Tibial nerve (tissue), 4 donors: ENCODE measurements at places on chromosomes 7 and 10.

GRCh38 chr7:988426-988911, 5.5 kb downstream of the CYP2W1 start:
- no peaks in the 10 kb centered on the region for H3K27me3 ChIP-seq
- no peaks in the 10 kb centered on the region for H3K36me3 ChIP-seq
- H3K4me3 ChIP-seq, result no peak overlapping the region
- DNase-seq, result no peak

DNA sequence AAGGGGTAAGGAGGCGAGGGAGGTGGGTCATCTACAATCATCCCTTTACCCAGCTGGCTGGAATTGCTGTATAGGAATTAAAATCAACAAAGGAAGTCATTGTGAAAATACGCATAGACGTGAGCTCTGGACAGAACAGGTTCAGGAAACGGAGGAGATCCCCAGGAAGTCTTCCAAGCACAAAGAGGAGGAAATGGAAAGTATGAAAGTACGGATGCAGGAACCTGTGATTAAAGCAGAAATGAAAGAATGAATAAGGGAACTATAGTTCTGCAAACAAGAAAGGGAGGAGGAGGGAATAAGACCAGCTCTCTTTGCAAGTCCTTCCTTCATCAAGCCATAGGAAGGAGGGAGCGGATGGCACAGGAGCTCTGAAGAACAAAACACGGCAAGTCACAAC, 61.8 kb downstream of the PYROXD2 start:
- H3K27me3 ChIP-seq, result no peaks in the 10 kb centered on the region
- H3K27ac ChIP-seq, result no peak overlapping the region
- H3K4me3 ChIP-seq, result no peak overlapping the region
- no peak for DNase-seq

- peaks cover 2% of the 10 kb centered on the region for H3K36me3 ChIP-seq
- H3K27ac ChIP-seq, result no peak overlapping the region
- peak overlapping the region; percentile 16 for H3K4me3 ChIP-seq
- H3K27me3 ChIP-seq, result no peaks in the 10 kb centered on the region
- peaks cover 3% of the 10 kb centered on the region for H3K4me1 ChIP-seq
Observed at GRCh38 chr10:119030421-119031250, 1.1 kb downstream of the NANOS1 start.

- peaks cover 20% of the 10 kb centered on the region for H3K36me3 ChIP-seq
- H3K27ac ChIP-seq, result no peak overlapping the region
- peaks cover 7% of the 10 kb centered on the region for H3K4me1 ChIP-seq
- no peaks in the 10 kb centered on the region for H3K27me3 ChIP-seq
- no peak for DNase-seq
Observed at GRCh38 chr7:29955799-29956486, 33.7 kb downstream of the SCRN1 start.

GRCh38 chr7:80832006-80832405, 86.8 kb downstream of the SEMA3C start:
- H3K27me3 ChIP-seq, result no peaks in the 10 kb centered on the region
- H3K4me3 ChIP-seq, result no peak overlapping the region
- H3K4me1 ChIP-seq, result no peaks in the 10 kb centered on the region
- no peaks in the 10 kb centered on the region for H3K36me3 ChIP-seq
- H3K27ac ChIP-seq, result no peak overlapping the region

DNA sequence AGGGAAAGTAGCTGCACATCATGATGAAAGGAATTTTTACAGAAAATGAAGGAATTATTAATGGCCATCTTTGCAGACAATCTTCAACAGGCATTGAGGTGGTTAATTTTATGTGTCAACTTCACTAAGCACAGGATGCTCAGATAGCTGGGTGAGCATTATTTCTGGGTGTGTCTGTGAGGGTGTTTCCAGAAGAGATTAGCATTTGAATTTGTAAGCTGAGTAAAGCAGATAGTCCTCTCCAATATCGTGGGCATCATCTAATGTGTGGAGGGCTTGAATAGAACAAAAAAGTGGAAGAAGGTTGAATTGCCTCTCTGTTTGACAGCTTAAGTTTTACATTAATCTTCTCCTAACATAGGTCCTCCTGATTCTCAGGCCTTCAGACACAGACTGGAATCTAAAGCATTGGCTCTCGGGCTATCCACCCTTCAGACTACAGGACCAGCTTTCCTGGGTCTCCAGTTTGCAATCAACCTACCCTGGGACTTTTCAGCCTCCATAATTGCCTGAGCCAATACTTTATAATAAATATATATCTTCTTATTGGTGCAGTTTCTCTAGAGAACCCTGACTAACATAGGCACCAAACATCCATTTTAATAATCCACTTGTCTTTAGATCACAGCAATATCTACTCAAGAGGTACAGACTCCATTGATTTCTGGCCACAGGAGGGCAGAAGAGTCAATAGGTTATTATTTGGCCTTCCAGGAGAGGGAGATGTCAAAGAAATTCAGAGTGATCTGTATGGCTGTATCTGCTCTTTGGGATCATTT, 10.5 kb upstream of the CRPPA start:
- DNase-seq, result peak; percentile 12
- no peak overlapping the region for H3K27ac ChIP-seq
- no peaks in the 10 kb centered on the region for H3K36me3 ChIP-seq
- H3K27me3 ChIP-seq, result no peaks in the 10 kb centered on the region

DNA sequence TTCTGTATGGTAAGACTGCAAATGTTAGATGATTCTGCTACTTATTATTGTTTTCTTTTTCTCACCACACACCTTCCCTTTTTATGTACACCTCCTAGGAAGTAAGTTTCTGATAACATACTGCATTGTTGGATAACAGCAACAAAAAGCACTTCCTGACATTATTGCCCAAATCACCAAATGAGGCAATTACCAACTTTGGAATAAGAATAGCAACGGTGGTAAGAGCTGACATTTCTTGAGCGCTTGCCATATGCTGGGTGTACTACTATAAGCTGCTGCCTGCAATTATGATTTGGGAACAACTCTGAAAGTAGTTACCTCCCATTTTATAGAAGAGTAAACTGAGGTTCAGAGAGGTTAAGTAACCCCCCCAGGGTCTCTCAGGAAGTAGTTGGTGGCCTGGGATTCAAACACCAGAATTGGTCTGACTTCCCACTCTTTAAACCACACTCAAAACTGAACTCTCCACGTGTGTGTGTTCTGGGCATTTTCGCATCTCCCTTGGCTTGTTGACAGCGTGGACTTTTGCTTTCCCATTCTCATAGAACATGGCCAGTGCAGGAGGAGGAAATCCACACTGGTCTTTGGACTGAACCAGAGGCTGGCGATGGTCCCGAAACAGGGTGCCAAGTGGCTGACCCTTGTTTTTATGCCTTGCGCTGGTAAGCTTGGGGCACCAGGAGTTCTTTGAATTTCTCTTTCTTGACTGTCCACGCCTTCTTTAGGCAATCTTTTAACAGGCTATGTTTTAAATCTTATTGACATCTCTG, 71.4 kb downstream of the TCF7L2 start:
- H3K4me3 ChIP-seq, result no peak overlapping the region
- H3K27me3 ChIP-seq, result no peaks in the 10 kb centered on the region
- peaks cover 23% of the 10 kb centered on the region for H3K4me1 ChIP-seq
- no peak for DNase-seq
- H3K27ac ChIP-seq, result no peak overlapping the region
- H3K36me3 ChIP-seq, result no peaks in the 10 kb centered on the region

- no peak overlapping the region for H3K4me3 ChIP-seq
- DNase-seq, result no peak
- no peaks in the 10 kb centered on the region for H3K4me1 ChIP-seq
- no peaks in the 10 kb centered on the region for H3K27me3 ChIP-seq
Observed at GRCh38 chr10:77004917-77005564, 632.6 kb downstream of the KCNMA1 start.

DNA sequence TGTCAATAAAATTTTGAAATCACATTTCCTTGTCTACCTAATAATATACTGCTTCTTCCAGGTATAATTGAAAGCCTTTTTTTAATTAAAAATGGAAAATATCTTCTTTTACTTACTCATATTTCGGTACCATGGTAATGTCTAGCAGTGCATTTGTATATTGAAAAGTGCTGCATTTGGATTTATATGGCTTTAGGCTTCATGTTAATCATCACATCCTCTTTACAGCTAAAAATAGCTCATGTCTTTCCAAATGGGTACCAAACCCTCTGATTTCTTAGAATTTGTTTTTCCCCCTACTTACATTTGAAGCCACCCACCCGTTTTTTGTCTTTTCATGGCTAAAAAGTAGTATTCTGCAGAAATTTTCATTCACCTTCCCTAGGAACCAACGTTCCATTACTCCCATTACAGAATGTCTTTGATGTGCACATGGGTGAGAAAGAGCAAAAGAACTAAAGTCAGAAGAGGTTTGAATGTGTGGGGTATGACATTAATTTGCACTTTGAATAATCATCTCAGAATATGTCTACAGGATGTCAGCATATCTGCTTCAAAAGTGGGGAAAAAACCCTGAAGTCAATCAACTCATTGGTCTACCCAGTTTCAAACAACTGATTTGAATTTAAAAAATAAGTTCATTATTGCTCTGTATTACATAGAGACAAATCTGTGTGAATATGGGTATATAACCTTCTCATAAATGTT, 935.9 kb downstream of the GATA3 start:
- H3K36me3 ChIP-seq, result no peaks in the 10 kb centered on the region
- H3K4me3 ChIP-seq, result no peak overlapping the region
- H3K4me1 ChIP-seq, result no peaks in the 10 kb centered on the region
- no peak for DNase-seq
- H3K27me3 ChIP-seq, result no peaks in the 10 kb centered on the region
- H3K27ac ChIP-seq, result no peak overlapping the region

DNA sequence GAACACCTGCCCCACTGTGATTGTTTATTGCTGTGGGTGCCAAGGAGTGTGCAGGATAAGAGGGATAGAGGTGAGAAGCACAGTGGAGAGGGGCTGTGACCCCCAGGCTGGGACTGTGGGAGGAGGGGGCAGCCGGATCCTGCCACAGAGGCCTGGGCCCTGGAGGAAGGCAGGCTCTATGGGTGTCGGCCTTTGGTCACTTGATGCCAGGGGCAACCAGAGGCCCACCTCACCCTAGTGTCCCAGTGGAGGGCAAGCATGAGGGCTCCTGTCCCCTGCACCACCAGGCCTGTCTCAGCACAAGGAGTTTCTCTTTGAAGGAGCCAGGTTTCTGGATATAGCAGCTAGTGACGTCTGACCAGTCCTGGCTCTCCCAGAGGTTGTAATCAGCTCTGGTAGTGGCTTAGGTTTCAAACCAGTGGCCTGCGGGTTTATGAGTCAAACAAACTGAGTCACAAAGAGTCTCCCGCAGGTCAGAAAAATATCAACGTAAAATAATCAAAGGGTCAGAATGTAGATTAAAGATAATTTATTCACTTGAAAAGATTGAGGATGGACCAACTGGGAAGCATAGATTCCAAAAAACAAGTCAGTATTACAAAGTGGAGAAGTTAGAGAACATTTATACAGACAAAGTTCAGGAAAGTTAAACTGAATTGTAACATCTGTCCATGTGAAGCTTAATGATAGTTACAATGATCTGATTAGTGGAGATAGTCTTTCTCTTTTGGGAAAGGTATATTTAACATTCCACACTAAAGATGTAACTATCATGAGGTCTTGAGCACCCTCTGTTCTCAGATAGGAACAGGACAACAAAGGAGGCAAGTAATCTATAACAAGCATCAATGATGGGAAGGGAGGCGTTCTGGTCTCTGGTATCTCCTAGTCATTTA, 37.2 kb upstream of the ZNF488 start:
- DNase-seq, result no peak
- no peaks in the 10 kb centered on the region for H3K36me3 ChIP-seq
- H3K27me3 ChIP-seq, result no peaks in the 10 kb centered on the region
- H3K4me1 ChIP-seq, result no peaks in the 10 kb centered on the region
- H3K27ac ChIP-seq, result no peak overlapping the region

DNA sequence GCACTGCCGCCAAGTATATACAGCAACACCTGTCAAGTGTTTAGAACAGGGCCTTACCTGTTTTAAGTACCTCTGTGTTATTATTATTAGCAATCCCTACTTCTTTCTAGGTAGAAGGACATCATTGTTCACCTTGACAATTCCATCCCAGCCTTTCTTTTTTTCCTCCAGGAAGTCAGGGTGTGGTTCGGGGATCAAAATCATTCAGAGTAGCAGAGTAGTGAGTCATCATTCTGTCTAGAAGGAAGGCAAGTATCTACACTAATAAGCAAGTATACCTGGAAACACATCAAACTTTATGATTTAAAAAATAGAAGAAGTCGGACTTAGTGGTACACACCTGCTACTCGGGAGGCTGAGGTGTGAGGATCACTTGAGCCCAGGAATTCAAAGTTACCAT, 25.5 kb upstream of the CAPZA2 start:
- H3K36me3 ChIP-seq, result no peaks in the 10 kb centered on the region
- no peaks in the 10 kb centered on the region for H3K27me3 ChIP-seq
- H3K4me1 ChIP-seq, result no peaks in the 10 kb centered on the region
- DNase-seq, result no peak
- no peak overlapping the region for H3K4me3 ChIP-seq

DNA sequence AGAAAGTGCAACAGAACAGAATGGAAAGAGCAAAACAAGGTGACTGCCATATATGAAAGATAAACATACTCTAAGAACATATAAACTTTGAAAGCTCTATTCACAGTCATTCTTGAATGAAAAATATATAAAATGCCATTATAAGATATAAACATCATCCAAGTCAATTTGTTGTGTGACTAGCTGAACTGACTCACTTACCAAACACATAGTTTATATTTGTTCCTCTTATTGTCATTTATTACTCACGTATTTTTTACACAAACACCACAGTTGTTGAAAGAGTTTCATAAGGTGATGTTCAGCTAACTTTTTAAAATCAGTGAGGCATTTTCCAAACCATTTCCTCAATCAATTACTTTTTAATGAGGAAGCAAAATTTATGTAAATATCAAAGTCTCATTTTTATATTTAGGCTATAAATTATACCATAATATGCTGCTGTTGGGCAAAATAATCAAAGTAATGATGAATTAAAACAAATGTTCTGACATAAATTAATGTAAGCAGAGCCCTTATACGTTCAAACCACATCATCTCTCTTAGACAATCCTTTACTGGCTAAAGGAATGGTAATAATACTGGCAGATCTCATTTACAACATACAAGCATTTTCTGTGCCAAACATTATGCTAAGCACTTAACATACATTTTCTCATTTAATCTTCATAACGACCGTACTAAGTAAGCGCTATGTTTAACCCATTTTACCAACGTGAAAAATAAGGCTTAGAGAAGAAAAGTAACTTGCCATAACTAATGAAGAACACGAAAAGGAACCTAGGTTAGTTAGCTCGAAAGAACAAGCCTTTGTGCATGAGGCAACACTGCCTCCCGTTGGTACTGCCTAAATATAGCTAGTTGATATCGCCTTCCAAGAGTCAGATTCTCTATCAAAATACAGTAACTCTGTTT, 7.3 kb downstream of the LRRN3 start:
- no peaks in the 10 kb centered on the region for H3K27me3 ChIP-seq
- H3K36me3 ChIP-seq, result no peaks in the 10 kb centered on the region
- H3K27ac ChIP-seq, result no peak overlapping the region
- no peak for DNase-seq

DNA sequence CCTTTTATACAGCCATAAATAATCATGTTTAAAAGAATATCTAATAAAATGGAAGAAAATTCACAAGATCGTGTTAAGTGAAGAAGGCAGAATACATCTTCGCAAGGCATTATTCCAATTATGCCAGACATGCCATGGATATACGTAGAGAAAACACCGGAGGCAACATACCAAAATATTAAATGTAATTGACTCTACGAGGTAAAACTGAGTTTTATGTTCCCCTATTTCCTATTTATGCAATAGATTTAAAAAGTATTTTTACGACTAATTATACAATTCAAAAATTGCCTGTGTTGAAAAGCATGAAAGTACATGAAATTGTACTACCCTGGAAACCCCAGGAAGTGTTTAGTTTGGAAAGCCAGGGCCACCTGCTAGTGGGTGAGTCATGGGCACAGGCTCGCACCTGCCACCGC, 936 bp upstream of the REPIN1 start:
- peak overlapping the region; percentile 99 for H3K27ac ChIP-seq
- H3K4me1 ChIP-seq, result peaks cover 28% of the 10 kb centered on the region
- DNase-seq, result no peak
- H3K27me3 ChIP-seq, result no peaks in the 10 kb centered on the region
- H3K36me3 ChIP-seq, result peaks cover 29% of the 10 kb centered on the region
